MCF 10A (cell line): ENCODE measurements at places on chromosomes 1 and 21. TPM values are rescaled to one million over a fixed set of nuclear protein-coding genes. Genes with fewer than 3 reads are reported as not detected.

GRCh38 chr1:223853275-223853674 is 7.5 kb upstream of the TP53BP2 start:
- no peak for DNase-seq

DNA sequence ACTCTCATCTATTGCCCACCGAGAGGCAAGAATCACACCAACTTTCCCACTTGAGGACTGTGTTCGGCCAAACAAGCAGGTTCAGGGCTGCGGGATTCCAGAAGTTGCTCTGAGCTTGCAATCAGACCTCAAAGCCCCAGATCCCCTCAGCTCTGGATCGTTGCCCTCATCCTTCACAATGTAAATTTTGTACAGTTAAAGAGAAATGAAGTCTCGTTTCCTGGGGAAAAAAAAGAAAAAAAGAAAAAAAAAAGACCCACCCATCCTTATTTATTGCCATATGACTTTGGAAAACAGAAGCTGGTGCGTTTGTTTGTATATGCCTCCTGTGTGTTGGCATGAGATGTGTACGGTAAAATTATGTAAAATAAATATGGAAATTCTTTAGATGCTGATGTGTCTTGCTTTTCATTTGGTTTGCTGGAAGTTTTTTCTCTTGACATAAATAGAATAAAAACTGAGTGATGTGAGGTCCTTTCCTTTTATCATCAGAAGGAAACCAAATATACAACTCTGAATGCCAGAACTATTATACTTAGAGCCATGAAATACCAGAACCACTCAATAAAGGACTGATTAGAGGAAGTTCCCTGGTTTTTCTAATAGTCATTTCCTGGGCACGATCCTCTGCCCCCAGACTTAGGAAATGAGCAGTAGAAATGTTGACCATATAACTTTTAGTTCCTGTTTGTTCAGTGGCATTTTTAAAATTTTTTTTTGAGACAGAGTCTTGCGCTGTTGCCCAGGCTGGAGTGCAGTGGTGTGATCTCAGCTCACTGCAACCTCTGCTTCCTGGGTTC is 48.7 kb downstream of the LHX4 start:
- no peak for DNase-seq

GRCh38 chr1:183778045-183778444 is 26.9 kb upstream of the RGL1 start:
- no peak for DNase-seq

Gene BEND5
- total RNA-seq, result not detected in 2 replicates
